ENCODE measurements at places on chromosomes 1 and 21. TPM values are rescaled to one million over a fixed set of nuclear protein-coding genes. Genes with fewer than 3 reads are reported as not detected.

DNA sequence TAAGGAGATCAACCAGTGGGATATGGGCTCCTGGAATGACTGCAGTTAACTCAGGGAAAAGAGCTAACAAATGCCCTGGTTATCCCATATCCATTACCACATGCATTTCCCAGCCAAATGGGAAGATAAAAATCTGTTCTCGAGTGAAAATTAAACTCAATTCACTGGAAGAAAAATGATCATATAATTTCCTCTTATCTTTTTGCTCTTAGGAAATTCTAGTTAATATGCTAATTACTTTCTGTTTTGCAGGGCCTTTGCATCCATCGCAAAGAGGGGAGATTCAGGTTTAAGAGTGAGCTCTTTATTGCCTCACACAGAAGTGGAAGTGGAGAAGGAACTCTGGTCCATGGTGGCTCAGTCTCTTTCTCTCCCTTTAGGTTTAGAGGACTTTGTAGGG lies 3.9 kb upstream of the IL24 start:
- DNase-seq: no peak
- H3K4me1 ChIP-seq: peaks cover 70% of the 10 kb centered on the region
- no peak overlapping the region for H3K4me3 ChIP-seq
- H3K27ac ChIP-seq: peak overlapping the region; percentile 21
- peaks cover 6% of the 10 kb centered on the region for H3K36me3 ChIP-seq

- peak overlapping the region; percentile 39 for H3K27ac ChIP-seq
- DNase-seq: no peak
These were observed 4.9 kb upstream of the KIF14 start for GRCh38 chr1:200625381-200625824.

LCE1A gene
- not detected for total RNA-seq

- no peak within 1 kb of the TSS for H3K4me3 ChIP-seq
- H3K36me3 ChIP-seq: no peaks in the 10 kb centered on the region
- DNase-seq: no peak
These were observed at the start of gene UBE2U for GRCh38 chr1:64203420-64203819. TSS of gene UBE2U (plus strand) at chr1:64203623. CDS start at chr1:64204051, 428 bp downstream.

VHLL gene
- total RNA-seq: not detected

GRCh38 chr1:9161963-9162362 lies 33.1 kb upstream of the GPR157 start:
- no peak for DNase-seq
- no peak overlapping the region for H3K4me3 ChIP-seq
- H3K27ac ChIP-seq: no peak overlapping the region
- H3K4me1 ChIP-seq: peaks cover 15% of the 10 kb centered on the region
- H3K27me3 ChIP-seq: no peaks in the 10 kb centered on the region

DNA sequence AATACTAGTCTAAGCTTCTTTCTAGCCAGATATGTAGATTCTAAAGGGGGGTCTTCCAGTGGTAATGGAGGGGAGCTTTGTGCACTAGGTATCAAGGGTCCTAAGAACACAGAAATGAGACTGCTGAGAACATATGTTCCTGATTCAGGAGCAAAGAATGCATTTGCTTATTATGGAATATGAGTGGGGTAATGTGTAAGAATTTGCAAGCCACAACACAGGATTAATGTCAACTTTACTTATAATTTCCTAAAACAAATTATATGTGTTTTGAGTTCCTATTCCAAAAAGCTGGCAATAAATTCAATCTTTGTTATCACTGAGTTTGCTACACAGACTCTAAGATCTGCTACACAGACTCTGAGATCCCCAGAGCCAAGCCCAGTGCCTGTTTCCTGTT lies 357.0 kb upstream of the PTBP2 start:
- H3K4me1 ChIP-seq: peaks cover 22% of the 10 kb centered on the region
- no peak overlapping the region for H3K4me3 ChIP-seq
- H3K27me3 ChIP-seq: no peaks in the 10 kb centered on the region
- no peak for DNase-seq
- H3K27ac ChIP-seq: no peak overlapping the region

DNA sequence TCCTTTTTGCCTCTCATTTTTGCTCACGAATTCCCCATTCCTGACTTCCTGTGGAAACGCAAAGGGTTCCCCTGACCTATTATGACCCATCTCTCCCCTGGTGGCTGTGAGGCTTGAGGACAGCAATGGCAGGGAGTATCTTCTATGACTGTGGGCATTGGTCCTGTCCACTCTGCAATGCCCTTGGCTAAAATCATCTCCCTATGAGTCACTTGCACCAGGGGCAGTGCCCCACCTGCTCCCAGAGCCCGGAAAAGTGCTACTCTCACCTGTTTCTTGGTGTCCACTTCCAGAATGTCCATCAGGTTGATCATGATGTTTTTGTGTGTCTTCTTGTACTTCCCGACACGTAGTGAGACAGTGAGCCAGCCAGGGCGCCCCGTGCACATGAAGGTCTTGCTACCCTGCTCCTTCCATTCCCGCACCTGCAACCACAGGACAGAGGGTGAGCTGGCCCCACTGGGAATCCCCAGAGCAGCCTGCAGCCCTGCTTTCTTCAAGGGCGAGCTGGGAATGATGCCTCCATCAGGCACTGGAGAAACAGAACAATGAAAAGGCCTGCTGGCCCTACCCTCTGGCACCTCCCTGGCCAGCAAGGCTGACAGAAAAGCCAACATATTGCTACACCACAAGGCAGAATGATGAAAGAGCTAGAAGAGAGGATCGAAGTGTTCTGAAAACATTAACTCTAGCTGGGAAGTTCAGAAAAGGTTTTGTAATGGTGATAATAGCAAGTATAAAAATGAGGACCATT lies 3.5 kb downstream of the DHCR24 start:
- peaks cover 62% of the 10 kb centered on the region for H3K4me1 ChIP-seq
- peak overlapping the region; percentile 18 for H3K27ac ChIP-seq
- DNase-seq: no peak
- H3K4me3 ChIP-seq: no peak overlapping the region
- H3K27me3 ChIP-seq: no peaks in the 10 kb centered on the region
- peaks cover 78% of the 10 kb centered on the region for H3K36me3 ChIP-seq
